ENCODE measurements at places on chromosomes 7 and 10.

DNA sequence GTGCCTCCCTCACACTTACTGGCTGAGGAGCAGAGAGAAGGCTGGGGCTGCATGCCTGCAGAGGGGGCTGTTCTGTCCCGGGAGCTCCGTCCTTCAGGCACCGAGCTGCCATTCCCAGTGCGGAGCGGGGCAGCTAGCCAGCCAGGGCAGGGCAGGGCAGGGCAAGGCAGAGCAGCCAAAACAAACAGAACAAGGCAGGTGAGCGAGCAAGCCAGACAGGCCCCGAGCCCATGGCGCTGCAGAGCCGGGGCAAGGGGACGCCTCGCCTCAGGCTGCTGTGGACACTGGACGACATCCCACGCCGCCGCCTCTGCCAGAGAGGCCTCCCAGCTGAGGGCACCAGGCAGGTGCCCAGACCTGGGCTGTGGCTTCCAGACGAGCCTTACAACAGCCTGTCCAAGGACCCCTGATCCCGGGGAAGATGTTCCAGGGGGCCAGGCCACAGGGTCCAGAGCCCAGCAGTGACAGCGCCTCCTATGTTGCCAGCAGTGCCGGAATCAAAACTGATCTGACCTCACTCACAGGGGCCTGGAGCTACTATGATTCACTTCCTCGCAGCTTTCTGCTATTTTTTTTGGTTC is 8.2 kb upstream of the NDST2 start:
- no peak for DNase-seq

GRCh38 chr10:58971796-58972491 is 204.5 kb upstream of the PHYHIPL start:
- DNase-seq: no peak

- DNase-seq: no peak
Measured at GRCh38 chr7:107150375-107151073, 18.3 kb upstream of the HBP1 start.

- no peak for DNase-seq
Measured at GRCh38 chr7:13563257-13563656, 426.2 kb downstream of the ETV1 start.

DNA sequence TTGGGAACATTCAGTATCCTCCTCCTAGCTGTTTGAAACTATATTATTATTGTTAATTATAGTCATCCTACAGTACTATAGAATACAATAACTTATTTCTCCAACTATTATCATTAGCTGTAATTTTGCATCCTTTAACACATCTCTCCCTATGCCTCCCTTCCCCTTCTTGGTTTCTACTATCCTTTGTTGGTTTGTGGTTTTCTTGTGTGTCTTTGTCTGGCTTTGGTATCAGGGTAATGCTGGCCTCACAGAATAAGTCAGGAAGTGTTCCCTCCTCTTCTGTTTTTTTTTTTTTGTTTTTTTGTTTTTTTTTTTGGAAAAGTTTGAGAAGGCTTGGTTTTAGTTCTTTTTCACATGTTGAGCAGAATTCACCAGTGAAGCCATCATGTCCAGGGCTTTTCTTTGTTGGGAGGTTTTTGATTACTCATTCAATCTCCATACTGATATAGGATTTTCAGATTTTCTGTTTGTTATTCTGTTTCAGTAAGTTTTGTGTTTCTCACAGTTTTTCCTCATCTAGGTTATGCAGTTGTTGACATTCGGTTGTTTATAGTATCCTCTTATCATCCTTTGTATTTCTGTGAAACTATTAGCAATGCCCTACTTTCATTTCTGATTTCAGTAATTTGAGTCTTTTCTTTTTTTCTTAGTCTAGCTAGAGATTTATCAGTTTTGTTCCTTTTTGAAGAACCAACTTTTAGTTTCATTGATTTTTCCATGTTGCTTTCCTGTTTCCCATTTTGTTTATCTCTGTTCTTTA is 21.6 kb downstream of the C1GALT1 start:
- DNase-seq: no peak

GRCh38 chr10:124557648-124558338 is 96.2 kb downstream of the LHPP start:
- no peak for DNase-seq

- no peak for DNase-seq
Measured at GRCh38 chr7:107076781-107077698, 32.5 kb downstream of the PRKAR2B start.

All from type B pancreatic cell (in vitro differentiated cells).